ENCODE measurements at places on chromosomes 4 and X.

DNA sequence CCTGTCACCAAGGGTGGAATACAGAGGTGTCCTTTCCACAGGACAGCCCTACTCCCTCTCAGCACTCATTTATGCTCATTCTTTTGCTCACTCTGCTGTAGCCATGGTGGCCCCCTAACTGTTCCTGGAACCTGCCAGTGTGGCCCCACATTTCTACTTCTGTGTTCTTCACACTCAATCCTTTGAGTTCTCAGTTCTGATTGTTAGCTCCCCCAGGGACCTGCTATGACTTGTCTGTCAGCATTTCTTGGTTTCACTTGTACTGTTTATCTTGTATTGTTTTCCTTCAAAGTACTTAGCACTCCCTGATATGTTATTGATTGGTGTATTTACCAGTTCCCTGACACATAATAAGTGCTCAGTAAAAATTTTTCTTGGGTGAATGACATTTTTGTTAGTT, 14.9 kb downstream of the VBP1 start:
- no peak for DNase-seq

DNA sequence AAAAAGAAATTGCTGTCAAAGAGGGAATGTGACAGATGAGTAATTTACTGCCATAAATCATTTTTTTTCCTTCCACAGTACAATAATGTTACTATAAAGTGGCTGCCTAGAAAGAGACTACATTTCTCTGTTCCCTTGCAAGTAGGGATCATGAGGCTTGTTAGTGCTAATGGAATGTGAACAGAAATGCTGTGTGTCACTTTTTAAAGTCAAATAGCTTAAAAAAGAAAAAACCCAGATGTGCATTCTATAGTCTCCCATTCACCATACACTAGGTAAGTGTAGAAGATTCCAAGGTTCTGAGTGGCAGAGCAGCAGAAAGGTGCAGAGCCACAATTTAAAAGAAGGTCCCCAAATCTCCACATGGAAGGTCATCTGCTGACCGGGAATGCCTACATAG, 328.4 kb downstream of the CAMK2D start:
- DNase-seq: no peak

DNA sequence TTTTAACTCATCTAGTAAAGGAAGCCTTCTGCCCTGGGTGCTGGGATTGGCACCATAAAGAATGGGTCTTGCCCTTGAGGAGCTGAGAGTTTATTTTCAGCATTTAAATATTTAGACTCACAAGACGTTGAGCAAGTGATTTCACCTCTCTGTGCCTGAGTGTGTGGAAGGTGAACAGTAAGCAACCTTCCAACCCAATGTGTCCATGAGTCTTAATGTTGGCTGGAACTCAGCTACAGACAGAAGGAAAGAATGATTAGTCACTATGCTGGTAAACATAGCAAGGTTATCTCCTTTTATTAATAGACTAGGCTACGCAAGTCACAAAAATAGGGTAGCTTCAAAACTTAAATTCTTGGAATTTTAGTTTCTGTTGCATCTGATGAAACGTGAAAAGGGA, 277.4 kb upstream of the GATB start:
- DNase-seq: no peak

- no peak for DNase-seq
These were observed 6.4 kb upstream of the RBMX2 start for GRCh38 chrX:130395341-130395740.

DNA sequence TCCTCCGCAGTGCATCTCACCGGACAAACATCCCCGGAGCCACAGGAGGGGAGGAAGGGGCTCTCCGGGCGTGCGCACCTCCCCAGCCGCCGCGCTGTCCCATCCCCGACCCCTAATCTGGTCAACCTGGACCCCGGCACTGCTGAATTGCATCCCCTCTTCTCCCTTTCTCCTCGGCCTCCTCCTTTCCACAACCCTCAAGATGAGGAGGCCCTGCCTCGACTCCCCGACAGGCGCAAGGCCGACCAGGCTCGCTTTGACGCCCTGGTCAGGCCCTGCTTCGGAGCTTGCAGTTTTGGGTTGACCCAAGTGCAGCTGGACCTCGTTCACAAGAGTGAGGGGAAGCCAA, 2.3 kb downstream of the PDGFRA start:
- DNase-seq: no peak

- DNase-seq: no peak
These were observed 201.3 kb downstream of the PTTG2 start for GRCh38 chr4:38161208-38162113.

DNA sequence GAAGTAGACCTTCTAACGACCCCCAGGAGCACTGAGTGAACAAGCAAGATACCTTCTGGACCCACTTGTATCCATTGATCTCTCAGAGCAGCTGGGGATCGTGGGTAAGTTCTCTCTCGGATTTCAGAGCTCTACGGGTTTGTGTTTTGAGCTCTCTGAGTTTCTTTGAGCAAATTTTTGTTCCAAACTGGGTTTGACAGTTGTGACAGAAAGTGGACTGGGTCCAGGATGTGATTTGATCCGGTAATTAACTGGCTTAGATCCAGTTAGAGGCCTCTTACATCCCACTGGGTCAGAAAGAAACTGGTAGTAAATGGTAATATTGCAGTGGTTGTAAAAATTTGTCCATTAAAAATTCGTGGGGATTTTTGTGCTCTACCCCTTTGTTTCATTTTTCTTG, 459.2 kb downstream of the INPP4B start:
- no peak for DNase-seq

DNA sequence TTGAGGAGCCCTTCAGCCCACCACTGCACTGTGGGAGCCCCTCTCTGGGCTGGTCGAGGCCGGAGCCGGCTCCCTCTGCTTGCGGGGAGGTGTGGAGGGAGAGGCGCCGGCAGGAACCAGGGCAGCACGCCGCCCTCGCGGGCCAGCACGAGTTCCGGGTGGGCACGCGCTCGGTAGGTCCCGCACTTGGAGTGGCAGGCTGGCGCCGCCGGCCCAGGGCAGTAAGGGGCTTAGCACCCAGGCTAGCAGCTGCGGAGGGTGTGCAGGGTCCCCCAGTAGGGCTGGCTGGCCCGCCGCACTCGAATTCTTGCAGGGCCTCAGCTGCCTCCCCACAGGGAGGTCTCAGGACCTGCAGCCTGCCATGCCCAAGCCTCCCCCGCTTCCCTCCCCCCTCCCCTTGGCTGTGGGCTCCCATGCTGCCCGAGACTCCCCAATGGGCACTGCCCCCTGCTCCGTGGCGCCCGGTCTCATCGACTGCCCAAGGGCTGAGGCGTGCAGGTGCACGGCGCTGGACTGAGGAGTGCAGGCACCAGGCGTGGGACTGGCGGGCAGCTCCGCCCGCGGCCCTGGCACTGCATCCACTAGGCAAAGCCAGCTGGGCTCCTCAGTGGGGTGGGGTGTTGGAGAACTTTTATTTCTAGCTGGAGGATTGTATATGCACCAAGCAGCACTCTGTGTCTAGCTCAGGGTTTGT, 127.5 kb downstream of the DCK start:
- no peak for DNase-seq

DNA sequence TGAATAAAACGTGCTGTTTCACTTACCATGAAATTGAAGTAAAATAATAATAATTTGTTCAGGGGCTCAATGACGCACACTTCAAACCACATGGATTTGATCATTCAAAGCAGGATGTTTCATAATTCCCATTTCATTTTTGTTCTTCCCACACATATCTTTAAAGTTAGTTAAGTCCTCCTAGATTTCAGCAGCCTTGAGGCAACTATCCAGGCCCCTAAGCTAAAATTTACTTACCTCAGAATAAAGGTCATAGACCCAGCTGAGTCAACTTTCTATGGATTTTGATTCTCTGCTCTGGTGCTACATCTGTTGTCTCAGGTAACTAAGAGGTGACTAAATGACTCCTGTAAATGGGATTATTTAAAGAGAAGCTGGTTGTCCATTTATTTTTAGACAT, 25.0 kb downstream of the GPR174 start:
- no peak for DNase-seq

- no peak for DNase-seq
These were observed 182.9 kb downstream of the ZIC3 start for GRCh38 chrX:137748827-137749226.

DNA sequence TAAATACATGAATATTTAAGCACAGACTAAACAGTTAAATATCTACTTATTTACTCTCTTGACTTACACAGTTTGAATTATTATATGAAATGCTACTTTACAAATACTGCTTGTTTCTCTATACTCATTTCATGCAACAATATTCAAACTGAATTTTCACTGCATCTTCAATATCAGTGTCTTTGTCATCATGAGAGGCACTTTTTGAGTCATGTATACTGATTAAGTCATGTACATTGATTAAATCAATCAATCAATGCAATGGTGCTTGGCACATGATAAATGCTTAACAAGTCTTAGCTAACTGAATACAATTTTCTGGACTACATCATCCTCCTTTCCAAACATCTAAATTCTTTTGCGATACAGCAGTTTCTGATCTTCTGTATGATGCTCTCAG, 67.1 kb downstream of the CHM start:
- no peak for DNase-seq

DNA sequence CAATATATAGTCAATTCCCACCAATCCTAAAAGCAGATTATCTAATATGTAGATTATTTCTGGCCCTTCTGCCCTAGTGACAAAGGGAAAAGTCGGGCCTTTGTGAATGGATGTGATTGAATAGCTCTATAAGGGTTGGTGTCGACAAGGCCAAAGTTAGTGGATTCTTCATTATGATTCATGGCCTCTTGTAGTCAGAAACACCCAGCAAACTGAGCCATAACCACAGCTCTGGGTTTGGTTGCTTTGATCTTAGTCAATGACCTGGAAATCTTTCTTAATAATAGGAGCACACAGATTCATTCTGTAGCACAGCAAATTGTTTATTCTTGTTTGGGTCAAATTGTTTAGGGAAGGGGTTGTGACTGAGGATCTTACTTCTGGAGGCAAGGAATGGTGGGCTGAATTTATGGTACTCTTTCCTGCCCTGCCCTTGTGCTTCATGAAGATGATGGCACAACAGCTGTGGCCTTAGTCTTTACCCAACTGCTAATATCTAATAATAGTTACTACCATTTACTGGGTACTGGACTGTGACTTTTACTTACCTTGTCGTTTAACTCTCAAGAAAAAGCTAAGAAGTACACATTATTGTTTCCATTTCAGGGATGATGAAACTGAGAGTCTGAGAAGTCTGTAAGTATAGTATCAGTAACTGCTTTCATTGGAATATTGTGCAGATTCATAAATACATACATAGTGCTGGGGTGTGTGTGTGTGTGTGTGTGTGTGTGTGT, 74.0 kb downstream of the AFF2 start:
- DNase-seq: no peak

DNA sequence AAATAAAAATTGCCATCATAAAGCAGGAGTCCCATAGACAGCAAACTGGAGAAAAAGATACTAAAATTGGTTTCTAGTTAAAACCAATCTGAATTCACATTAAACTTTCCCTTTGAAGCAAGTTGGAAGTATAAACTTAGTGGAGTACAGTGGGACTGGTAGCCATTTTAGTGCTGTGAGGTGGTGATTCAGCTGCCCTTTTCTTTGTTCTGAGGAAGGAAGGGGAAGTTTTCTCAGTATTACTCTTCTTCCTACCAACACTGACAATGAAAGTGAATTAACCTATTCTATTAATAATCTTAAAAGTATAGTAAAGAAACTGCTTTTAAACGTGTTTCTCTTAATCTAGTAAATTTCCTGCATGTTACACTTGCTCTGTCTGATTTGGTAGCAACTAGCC, 36.7 kb downstream of the SLC9A6 start:
- no peak for DNase-seq

- no peak for DNase-seq
These were observed 495.2 kb upstream of the IGFBP7 start for GRCh38 chr4:57605376-57605775.

DNA sequence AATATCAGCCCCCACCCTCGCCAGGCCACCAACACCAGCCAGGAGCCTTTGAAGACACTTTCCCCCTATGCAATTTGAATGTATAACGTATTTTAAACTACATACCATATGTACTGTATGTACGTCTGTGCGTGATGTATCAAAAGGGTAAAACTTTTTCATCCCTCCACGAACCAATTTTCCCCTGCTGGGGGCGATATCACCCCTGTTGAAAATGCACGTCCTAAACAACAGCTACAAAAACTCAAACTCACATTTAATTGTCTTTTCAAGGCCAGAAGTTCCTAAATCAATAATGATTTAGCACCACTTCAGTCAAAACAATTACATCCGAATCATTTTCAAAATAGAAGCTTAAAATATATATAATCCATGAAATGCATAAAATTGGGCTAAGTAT, 1.4 kb downstream of the VEGFD start:
- no peak for DNase-seq

DNA sequence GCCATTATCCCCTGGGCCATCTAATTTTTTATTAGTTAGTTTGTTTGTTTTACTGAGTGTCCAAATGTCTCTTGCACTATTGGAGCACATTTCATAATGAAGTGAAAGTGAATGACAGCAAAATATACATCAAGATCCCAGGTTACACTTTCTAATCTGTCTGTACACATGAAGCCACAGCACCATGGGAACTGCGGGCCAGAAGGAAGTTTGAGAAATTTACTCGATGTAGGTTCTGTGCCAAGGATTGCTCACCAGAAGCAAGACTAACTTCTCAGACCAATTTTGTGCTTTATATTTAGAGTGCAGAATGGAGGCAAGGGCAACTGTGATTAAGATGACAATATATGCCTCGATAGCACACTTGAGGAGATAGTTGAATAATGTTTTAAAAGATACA, 258.0 kb downstream of the COL25A1 start:
- DNase-seq: no peak

GRCh38 chr4:159051245-159052071, 51.4 kb upstream of the RAPGEF2 start:
- no peak for DNase-seq

DNA sequence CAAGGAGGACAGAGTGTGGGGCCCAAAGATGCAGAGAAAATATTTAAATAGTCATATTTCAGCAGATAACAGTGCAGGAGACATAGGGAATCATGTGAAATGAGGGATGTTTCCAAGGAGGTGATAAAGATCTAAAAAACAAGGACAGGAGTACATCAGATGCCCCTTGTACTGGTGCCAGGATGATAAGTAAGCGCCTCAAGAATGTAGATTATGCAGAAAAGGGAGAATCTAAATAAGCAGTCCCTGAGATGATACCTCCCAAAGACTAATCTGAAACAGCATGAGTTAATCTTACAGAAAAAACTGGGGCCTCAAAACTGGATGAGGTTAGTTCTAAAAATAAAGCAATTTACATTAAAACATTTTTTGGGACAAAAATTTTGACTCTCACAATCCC, 136.1 kb upstream of the WDFY3 start:
- no peak for DNase-seq

Measured in H54 (cell line).